RCC 7860 (cell line): ENCODE measurements at places on chromosomes 2 and 18.

DNA sequence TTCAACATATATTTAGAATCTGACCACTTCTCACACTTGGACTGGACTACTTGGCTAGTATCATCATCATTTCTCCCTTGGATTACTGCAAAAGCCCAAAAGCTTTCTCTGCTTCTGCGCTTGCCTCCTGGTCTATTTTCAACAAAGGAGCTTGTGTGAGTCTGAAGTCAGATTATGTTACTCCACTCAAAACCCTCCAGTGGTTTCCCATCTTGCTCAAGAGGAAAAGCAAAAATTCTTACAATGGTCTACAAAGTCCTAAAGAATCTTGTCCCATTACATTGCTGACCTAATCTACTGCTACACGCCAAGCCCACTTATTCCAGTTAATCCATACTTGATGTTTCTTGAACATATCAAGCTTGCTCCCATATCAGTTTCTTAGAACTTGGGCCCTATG, 9.6 kb downstream of the PREPL start:
- no peak for DNase-seq

- no peak for DNase-seq
Measured at GRCh38 chr2:165636959-165637358, 157.1 kb downstream of the GALNT3 start.

DNA sequence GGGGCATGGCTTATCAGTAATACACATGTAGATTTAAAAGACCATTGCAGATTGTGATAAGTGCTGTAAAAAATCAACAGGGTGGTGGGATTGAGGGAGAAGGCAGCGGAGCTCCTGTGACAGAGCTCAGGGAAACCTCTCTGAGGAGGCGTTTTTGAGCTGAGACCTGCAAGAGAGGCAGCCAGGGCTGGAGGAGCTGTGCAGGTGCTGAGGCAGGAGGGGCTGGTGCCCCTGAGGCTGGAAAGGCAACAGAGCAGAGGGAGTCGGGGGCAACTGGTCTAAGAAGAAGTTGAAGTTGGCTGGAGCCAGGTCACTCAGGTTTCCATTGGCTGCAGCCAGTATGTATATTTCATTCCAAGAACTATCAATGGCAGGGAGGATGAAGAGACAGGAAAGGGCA, 47.6 kb downstream of the KLHL29 start:
- DNase-seq: no peak

DNA sequence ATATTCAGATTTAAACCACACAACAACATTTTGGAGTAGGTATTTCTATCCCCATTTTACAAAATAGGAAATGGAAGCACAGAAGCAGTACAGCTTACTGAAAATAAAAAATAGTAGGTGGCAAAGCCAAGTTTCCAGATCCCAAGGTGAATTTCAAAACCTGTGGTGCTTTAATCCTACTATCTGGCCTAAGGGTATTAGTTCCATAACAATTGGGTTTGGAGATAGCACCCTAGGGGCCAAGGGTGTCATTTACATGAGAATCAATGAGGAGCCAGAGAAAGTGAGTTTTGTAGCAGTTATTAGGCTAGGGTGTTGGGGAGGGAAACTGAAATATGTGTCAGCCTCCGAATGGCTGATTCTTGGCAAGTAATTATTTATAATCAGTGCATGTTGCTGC, 24.9 kb downstream of the OSBPL6 start:
- no peak for DNase-seq

- DNase-seq: no peak
Measured at GRCh38 chr18:36534154-36534688, 236.7 kb downstream of the FHOD3 start.

DNA sequence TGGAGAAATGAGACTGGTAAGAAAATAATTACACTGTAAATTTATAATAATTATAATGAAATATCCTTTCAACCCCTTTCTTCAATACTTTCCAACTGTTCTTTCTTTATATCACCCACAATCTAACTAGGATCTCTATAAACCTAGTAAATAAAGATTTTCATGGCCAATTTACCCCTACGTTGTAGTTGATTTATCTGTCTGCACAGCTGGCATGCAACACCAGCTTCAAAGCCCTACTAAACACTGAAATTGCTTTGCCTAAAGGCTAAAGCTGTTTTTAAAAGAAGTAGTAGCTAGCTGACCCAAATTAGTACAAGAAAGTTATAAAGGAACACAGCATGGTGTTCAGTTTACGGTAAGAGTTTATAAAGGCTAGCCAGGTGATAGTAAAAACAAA, 140.1 kb downstream of the NOL4 start:
- DNase-seq: no peak

DNA sequence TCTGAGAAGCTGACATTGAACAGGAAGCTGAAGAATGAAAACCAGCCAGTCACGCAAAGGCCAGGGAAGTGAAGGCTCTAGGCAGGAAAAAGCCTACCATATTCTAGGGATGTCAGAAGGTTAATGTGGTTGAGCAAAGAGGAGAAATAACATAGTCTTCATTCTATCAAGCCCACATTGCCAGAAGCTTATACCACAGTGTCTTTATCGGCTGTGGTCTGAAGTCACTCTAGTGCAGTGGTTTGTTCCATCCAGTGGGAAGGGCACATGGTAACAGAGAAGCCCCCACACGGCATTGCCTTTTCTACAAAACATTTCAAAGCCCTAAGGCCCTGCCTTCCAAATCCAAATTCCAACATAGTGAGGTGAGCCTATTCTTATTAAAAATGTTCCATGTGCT, 311.3 kb downstream of the TNS1 start:
- no peak for DNase-seq

DNA sequence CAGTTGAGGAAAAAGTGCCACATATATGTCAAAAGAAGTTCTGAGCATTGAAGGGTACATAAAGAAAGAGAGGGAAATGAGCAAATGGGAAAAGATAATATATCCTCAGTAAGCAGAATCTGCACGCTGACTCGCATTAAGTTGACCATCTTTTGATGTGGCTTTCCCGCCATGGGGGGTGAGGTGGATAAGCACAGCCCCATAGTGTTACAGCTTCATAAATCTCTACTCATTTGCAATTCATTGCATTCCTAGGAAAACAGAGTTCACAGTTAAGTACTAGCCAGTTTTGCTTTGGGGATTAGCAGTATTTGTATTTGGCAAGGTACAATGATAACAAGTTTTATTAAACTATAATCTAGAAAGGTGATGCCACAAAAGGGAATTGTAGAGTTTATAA, 814.2 kb downstream of the LRP1B start:
- no peak for DNase-seq

- no peak for DNase-seq
Measured at GRCh38 chr2:206452242-206452641, 8.9 kb downstream of the ADAM23 start.

DNA sequence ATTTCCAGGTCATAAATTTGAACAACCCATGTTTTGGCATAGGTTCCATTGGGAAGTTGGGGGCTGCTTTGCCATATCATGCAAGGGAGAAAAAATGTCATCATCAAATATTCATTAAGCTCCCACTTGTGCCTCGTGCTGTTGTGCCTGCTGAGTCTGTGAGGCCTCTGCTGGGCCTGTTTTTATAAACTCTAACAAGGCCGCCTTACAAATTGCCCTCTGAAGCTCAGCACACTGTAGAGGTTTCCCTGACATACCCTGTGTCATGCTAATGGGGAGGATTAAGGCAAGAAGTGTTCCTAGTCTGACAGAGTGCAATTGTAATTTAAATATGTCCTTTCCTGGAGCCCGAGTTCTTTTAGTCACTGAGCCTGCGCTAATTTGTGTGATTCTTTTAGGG, 17.6 kb downstream of the OSBPL6 start:
- no peak for DNase-seq

DNA sequence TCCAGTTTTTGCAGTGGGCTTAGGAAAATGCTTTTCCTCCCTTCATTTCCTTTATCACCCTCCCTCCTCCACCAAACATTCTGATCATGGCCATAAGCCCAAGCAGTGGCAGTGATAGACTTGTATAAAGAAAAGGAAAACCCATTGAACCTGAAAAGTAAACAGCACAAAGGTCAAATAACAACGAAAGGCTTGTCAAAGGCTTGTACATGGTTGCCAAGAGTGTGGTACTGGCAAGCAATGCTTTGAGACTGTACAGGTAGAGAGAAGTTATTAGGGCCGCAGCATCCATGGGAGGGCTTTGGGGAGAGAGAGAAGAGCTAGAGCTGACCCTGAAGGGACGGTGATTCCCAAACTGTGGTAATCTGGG, 2.1 kb upstream of the VWA3B start:
- DNase-seq: no peak

DNA sequence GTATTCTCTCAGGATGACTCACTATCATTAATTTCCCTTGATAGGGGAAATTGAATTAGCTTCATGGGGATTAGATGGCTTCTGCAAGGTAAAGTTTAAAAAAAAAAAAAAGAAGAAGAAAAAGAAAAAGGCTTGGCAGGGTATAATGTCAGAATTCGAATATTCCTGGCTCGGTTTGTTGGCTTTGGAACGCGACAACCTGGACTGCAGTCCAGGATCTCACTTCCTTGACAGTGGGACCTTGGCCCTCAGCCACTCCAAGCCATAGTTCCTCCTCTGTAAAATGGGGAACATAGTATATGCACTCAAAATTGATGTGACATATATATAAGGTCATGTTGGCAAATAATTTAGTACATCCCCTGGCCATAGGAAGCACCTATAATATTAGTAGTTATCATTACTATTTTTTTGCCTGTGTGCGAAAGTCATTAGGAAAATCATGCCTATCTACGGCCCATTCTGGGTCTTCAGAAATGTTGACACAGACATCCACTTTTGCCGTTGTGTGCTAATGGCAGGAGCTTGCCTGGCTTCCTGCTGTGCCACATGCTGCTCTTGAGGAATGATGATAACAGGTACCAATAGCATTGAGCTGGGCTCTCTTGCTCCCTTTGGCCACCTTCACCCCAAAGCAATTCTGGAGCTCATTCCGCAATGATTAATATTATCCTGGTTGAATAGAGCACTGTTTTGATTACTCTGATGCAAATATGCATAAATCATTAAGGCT, 97.9 kb downstream of the MTCL1 start:
- DNase-seq: no peak

DNA sequence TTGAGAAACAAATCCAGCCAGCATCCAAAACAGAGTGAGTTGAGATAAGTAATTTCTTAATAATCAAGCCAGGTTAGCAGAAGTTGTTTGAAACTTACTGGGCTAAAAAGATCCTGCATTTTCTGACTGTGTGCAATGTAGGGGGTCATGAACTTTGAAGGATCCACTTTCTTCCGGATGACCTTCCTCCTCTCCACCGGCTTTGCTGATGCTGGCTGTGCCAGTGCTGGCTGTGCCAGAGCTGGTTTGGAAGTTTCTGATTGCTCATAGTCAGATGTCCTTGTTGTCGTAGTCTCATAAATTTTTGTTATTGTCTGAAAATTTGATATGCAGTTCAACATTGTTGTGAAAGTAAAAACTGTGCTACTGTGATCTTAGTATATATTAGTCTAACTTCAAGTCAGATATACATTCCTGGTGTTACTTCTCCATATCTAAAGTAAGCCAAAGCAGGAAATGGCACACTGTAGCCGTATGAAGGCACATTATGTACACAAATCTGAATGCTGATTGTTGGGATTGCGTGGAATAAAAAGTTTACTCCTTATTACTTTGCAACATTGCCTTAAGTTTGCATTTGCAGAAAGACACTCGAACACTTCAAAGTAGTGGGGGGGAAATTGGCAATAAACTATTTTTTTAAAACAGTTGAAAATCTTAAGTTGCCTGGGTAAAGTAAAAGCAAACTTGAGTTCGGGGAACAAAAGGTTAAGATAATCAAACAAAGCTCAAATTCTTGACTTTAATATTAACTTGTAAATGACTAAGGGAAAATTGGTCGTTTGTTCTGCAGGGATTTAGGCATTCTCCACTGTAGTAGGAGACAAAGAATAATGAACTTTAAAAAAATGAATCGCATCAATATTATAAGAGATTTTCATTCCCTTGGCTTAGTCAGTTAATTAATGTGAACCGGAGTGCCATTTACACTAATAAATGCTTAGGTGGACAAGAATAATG, 6.4 kb downstream of the NEB start:
- no peak for DNase-seq

GRCh38 chr2:160270571-160271113, 70.6 kb upstream of the ITGB6 start:
- peak; percentile 79 for DNase-seq

GRCh38 chr2:121279476-121280220, 5.4 kb downstream of the TFCP2L1 start:
- DNase-seq: no peak

DNA sequence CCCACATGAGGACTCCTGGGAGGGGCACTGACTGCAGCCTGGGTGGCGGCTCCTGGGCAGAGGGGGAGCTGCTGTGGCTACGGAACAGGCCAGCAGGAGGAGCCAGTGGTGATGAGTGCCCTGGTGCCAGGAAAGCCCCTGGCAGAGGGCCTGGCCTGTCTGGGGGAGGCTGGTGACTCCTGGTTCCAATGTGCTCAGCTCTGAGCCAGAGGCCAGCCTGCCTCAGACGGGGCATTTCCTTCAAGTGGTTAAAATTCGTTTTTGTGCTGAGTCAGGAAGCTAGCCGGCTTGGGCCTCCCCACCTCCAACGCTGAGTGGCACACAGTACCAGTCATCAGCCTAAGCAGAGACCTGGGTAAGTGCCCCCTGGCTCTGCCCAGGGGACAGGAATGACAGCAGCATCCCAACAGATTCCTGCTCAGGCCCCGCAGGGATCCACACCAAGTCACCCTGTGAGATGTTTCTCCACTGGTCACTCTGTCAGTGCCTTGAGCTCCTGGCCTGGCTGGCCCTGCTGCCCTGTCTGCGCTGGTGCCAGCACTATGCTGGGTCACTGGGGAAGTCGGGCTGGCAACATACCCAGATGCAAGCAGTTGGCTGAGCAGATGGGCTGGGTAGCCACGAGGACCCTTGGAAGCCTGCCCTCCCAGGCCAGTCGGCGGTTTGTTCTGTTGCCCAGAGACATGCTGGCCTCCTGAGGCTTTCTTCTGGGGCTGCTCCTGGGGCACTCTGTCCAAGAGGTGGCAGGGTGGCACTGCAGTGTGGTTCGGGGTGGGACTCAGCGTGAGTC, 7.1 kb upstream of the KLF11 start:
- DNase-seq: peak; percentile 98

DNA sequence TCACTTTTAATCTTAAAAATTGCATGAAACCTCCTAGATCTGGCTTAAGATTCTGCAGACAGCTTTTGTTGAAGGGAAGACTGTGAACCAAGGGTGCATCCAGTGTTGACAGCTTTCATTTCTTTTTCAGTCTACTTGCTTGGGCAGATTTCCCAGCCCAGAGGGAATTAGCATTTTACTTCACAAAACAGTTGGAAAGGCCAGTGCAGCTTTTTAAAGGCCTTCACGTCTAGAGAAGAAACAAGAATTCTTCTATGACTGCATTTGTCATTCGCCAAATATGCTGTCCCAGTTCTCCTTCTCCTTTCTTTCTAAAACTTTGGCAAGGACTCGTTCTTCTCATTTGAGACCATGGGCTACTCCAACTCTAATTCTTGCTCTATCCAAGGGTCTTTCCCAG, 17.4 kb downstream of the NTSR2 start:
- DNase-seq: no peak

- no peak for DNase-seq
Measured at GRCh38 chr2:46643493-46643892, 164.1 kb downstream of the TMEM247 start.

DNA sequence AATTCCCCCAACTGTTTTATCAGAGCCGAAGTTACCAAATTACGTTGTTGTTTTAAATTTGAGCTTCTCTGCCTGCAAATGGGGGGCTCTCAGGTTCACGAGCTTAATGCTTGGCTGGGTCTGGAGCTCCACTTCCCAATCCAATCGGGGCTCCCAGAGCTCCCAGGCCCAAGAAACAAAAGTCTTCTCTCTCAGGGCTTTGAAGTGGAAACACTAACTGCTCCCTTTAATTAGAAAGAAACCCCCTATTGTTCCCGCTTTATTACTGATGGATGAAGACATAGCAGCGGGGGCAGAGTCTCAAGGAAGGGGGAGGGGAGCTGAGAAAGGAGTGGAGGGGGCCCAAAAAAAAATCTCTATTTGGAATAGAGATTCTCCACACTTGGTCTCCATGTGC, 15.6 kb upstream of the PKDCC start:
- no peak for DNase-seq
